ENCODE measurements at places on chromosomes 1 and 21.
A peak's percentile ranks its signal among the peaks of the same experiment; 100 is the strongest.

DNA sequence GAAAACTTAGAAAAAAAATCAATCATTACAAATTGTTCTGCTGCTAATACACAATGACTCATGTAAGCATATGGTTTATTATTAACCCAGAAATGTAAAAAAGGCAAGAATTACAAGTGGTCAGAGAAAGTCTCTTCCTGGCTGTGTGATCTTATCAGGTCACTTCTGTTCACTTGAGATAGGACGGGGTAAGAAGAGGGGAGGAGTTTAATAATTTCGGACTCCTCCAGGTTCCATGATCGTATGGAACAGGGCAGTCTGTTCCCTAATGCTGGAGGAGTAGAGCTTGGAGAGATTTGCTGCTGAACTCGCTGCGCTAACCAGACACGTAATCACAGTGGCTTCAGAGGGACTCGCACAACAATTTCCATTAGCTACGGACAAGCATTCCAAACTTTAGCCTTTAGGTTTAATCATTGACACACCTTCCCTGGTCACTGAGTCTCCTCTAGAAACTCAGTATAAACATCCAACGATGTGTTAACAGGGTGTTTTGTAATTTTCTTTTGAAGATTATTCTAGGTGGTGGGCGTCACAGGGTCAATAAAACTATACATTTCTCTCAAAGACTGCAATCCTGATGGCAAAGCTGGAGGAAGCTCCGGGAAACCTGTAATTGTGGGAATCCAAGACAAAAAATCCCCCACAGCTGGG lies 1.3 kb downstream of the CRYZ start:
- no peak for DNase-seq

DNA sequence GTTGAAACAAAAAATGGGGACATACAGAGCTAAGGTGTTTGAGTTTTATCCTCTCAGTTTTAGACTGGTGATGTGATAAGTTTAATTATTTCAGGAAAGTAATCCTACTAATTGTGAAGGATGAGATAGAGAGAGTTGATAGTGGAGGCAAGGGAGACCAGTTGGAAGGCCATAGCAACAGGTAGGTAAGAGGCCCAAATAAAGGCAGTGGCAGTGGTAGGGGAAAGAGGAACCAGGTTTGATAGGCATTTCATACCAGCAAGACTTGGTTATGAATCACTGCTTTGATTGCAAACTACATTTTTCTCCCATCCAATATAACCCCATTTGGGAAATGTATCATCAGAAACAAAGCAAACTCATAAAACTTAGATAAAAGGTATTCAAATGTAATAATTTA lies 63.1 kb upstream of the SH3GLB1 start:
- DNase-seq: no peak

- no peak for DNase-seq
Observed at GRCh38 chr1:7380712-7381111, 390.4 kb upstream of the VAMP3 start.

- DNase-seq: no peak
Observed at GRCh38 chr1:197342669-197343068, 74.6 kb downstream of the CRB1 start.

DNA sequence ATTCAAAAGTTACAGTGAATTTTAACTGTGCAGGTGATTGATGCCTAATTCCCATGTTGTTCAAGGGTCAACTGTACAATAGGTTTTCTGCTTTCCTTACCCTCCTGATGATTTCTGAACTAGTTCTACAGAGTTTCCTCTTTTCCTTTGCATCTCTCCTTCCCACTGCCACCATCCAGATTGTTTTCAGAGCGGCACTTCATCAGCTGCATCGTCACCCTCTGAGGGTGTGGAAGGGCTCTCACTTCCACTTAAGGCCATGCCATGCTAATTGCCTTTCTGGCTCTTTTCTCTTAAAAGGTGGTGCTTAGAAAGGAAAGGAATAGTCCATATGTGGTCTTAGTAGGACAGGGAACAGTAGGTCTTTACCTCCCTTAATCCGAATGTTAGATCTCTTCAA lies 39.1 kb downstream of the DISC1 start:
- no peak for DNase-seq

DNA sequence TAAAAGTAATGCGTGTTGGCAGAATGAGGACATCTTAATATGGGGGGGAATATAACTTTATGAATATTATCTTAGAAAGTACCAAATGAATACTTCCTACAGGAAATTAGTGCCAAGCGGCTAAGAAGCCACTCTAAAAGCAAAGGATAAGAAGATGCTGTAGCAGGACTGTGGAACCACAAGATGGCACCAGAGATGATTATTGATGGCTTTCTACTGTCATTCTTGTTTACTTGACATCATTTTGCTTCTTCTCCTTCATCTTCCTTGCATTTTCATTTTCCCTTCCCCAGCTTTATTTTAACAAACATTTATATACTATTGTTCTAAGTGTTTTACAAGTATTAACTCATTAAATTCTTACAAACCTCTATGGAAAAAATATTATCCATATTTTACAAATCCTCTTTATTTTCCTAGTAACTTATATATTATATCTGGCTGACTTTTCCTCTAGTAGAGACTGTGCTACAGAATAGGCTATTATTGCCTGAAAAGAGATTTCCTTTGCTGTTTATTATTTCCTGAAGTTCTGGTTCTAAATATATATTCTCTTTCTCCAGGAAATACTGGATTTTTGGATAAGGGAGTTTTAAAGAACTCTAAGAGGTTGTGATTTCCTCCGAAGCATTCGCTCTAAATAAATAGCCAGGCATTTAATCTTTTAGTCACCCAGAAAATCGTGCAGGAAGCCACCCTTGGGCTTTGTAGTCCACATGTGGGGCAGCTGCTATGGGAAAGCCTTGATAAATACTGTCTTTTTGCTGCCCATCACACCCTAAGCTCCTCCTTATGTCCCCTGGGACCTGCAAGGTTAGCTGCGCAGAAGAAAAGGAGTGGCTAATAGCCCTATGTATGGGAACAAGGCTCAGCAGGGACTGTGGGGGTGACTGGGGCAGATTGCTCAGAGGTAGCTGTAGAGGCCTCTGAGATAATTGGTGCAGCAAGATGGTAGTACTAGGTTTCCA lies 69.8 kb downstream of the TPR start:
- DNase-seq: peak; percentile 6

- DNase-seq: peak; percentile 80
Observed at GRCh38 chr1:153790313-153790965, 15.2 kb downstream of the SLC27A3 start.

GRCh38 chr1:243503155-243503554 lies 247.3 kb downstream of the SDCCAG8 start:
- no peak for DNase-seq

DNA sequence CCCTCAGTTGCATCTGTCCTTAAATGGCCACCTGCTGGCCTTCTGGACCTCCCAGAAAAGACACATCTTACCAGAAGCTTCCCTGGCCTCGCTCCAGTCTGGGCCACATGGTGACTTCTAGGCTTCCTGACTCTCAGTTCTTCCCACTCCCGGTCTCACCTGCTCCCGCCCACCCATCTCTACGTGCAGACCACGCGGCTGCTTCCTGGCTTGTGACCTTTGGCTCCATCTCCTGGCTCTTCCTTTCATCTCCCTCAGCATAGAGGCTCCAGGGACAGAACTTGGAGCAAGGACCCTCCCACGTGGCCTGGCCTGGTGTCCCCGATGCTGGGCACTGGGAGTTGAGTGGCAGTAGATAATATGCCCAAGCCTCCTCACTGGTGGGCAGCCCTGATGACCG lies 124.9 kb upstream of the IRF2BP2 start:
- no peak for DNase-seq

- no peak for DNase-seq
Observed at GRCh38 chr1:159829822-159830465, 3.3 kb downstream of the SLAMF8 start.

GRCh38 chr1:70498666-70499065 lies 87.6 kb downstream of the CTH start:
- no peak for DNase-seq

All from HL-60 (cell line).